ENCODE measurements at places on chromosomes 6 and 20.

DNA sequence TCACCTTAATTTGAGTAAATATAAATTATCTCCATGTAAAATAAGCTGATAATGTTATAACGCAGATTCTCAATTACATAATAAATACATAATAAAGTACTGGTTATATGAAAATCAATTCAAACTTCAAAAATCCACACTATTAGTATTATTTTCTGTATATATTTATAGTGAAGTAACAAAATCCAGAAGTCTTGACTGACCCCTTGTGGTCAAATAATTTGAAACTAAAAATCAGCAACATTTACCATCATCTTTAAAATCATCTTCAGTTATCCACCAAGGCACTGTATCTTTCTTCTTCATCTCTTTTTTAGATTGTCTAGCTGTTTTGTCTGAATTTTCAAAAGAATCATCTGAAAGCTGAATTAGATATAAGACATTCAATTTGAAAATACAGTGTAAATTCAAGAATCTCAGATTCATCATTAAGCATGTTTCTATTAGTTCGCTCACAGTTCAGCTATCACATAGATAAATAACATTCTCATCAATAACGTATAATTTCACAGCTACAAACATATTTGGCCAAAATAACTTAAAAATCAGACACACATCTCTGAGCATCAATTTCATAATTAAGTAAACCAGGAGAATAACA, 6.5 kb downstream of the CEP162 start:
- DNase-seq: no peak

- no peak for DNase-seq
Observed at GRCh38 chr20:50731930-50732690, 730 bp downstream of the PARD6B start.

- DNase-seq: no peak
Observed at GRCh38 chr6:9250852-9251251, 815.5 kb upstream of the SLC35B3 start.

GRCh38 chr6:10852361-10852960, 14.1 kb upstream of the MAK start:
- no peak for DNase-seq

DNA sequence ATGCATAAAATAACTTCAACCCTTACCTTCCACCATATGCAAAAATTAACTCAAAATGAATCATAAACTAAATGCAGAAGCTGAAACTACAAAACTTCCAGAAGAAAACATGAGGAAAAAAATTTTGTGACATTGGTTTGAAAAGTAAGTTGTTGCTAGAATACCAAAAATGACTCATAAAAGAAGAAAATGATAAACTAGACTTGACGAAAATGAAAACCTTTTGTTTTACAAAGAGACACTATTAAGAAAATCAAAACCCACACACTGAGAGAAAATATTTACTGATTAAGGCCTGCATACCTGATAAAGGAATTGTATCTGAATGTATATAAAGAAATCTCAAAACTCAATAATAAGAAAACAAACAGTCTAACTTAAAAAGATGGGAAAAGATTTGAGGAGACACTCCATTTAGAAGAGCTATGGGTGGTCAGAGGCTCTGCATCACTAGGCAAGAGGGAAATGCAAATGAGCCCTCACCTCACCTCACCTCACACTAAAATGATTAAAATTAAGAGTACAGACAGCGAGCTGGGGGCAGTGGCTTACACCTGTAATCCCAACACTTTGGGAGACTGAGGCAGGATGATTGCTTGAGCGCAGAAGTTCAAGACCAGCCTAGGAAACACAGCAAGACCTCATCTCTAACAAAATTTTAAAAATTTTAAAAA, 97.6 kb upstream of the CST7 start:
- DNase-seq: no peak

- DNase-seq: no peak
Observed at GRCh38 chr20:13412806-13413445, 191.9 kb downstream of the ISM1 start.

- no peak for DNase-seq
Observed at GRCh38 chr6:63816982-63817436, 181.4 kb downstream of the PHF3 start.

- DNase-seq: no peak
Observed at GRCh38 chr20:58401162-58401561, 12.1 kb downstream of the VAPB start.

- DNase-seq: no peak
Observed at GRCh38 chr20:38645351-38645750, 43.7 kb downstream of the ARHGAP40 start.

DNA sequence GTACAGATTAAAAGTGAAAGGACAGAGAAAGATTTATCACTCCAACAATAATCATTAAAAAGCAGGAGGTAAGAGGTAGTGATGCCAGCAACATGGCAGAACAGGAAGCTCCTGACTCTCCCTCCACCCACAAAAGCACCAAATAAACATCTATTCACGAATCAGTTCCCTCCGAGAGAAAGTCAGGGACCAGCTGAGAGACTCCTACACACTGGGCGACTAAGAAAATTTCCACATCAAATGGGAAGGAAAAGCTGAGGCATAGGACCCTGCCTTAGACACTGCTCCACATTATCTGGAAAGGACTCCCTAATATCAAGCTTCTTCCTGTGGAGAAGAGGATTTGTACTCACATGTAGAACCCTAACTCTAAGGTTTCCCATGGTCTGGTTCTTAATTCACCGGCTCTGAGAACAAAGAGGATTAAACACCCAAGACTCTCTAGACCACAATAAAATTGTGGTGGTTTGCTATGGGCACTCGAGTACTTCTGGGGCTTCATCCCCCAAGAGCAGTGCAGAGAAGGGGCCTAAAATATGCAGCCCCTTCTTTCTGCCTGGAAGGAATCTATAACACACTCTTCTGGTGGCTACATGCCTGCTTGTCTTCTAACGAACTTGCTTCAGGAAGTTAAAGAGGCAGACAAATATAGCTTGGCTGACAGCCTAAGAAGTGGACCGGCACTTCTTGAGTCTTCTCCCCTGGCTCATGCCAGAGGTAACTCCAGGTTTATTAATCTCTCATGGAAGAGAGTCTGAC, 29.4 kb upstream of the ASF1A start:
- DNase-seq: no peak

GRCh38 chr6:139587469-139587868, 213.0 kb upstream of the CITED2 start:
- DNase-seq: no peak

DNA sequence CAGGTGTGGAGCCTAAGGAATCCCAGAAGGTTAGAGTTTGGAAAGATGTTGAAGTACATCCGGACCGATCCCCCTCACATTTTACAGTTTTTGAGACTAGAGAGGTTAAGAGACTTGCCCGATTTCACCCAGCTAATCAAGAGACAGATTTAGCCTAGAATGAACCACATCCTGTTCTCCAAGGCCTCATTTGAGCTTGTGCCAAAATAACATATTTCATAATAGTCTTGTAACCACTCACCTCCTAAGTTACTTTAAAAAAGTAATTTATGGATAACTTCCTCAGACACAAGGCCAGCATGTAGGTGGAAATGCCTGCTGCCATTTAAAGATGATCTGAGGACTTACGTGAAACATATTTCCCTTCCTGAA, 39.8 kb upstream of the ARHGAP18 start:
- no peak for DNase-seq

- no peak for DNase-seq
Observed at GRCh38 chr20:57686931-57687652, 22.7 kb downstream of the PMEPA1 start.

DNA sequence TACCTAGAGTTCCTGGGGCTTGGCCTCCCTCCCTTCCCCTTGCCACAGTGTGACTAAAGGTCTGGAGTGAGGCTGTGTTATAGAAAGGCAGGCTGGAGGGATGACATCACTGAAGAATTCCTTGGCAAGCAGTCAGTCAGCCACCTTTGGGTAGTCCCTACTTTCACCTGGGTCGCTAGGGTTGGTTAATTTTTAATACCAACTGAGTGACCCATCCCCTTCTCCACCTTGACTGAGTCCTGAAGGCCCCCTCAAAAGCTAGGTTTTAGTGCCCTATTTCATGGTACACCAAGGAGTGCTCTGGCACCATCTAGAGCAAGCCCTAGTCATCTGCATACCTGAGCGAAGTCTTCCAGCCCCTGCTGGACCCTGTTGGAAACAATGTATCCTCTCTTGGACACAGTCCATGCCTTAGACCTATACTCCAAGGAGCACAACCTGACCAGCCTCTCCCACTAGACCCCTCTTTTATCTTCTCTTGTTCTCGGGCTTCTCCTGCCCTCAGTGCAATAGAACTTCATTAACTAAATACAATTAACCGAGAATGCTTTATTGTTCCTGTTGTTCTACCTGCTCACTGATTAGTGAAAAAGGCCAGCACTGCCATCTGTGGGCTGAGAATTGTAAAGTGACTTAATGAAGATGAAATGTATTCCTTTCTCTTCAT, 44.6 kb downstream of the RIN2 start:
- no peak for DNase-seq

GRCh38 chr6:134363323-134364039, 45.6 kb upstream of the SGK1 start:
- no peak for DNase-seq

GRCh38 chr6:92763274-92763584, 656.1 kb downstream of the EPHA7 start:
- DNase-seq: no peak

DNA sequence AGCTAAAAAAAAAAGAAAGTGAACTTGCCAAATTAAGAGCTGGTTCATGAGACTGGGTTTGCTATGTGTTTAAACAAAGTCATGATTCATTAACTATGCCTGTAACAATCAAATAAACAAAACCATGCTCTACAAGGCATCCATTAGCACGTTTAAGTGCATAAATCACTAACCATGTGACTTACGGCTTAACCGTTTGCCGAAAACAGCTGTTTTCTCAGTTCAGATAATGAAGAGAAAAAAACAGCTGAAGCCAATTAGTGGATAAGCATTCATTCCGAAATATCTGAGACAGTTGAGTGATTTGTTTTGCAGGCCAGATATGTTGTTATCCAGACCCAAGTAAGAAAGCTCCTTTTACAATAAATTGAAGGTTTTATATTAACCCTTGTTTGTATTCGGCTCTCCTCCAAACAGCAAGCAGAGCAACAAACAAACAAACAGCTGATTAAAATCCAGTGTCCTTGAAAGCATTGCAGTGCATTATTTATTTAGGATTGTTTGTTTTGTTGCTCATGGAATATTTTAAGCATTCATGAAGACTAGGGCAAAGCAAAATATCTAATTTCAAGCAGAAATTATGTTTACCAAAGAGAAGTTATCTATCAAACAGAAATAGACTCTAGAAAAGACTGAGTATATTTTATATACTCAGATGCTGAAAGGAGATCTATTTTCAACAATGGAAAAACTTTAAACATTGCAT, 343.5 kb downstream of the RFPL4B start:
- no peak for DNase-seq

DNA sequence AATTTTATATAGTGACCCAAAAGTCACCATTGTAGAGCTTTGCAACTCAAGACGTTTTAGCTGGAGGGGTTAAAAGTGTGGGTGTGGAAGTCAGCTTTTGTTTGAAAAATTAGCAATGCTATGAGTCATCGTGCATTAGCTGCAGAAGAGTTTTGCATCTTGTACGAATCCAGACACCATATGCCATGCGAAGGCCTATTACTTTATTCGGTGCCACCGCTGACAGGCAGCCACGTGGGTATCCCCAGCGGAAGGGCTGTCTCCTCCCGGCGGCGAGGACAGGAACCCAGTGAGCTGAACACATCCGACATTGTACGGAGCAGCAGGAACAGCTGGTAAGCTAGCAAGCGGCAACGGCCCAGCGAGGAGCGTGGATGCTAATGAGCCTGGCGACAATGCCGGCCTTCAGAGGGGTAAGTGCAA, 84.4 kb downstream of the INSM1 start:
- peak; percentile 55 for DNase-seq

- DNase-seq: no peak
Observed at GRCh38 chr20:59157961-59158541, 5.6 kb upstream of the ZNF831 start.

DNA sequence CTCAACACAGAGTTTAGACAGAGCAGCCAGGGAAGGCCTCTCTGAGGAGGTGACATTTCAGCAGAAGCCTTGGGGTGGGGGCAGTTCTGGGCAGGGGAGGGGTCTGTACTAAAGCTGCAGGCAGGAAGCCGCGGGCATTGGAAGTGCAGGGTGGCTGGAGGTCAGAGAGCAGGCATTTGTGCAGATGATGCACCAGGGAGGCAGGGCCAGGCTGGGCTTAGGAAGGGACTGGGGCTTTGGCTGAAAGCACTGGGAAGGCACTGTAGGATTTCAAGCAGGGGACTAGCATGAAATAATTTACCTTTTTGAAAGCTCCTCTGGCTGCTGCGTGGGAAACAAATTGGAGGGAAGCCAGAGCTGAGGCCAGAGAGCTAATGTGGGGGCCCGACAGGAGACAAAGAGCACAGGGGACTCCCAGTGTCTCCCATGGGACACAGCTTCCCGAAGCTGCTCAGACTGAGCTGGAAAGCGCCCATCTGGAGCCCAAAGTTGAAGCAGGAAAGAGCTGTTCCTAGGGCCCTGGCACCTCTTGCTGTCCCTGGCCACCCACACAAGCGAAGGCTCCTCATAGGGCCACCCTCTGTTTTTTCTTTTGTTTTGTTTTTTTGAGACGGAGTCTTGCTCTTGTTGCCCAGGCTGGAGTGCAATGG, 19.3 kb downstream of the ADA start:
- DNase-seq: no peak

DNA sequence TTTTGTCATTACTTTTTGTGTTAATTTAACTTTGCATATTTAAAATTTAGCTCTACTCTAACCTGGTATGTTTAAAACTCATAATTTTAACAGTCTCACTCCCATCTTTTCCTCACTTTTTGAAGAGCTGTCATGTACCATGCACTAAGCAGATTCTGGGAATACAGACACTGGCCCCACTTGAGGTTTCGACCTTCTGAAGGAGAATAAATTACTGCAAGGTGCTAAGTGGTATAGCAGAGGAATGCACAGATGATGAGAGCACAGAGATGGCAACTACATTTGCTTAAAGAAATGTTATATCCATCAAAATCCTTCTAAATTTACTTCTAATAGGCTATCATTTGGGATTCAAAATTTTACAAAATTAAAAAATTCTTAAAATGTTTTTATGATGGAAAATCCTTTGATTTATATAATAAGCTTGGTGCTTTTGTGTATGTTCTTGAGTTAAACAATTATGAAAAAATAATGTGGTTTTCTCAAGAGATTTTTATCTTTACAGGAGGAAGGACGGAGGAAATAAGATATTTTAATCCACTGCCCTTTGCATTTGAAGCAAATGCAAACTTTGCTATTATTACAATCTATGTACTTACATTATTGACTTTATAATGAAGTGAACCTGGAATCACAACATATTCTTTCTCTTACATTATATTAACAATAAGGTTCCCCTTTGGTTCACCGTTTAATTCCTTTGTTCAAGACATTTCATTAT, 79.3 kb downstream of the AHI1 start:
- no peak for DNase-seq

GRCh38 chr6:169166896-169167580, 86.6 kb downstream of the THBS2 start:
- no peak for DNase-seq

DNA sequence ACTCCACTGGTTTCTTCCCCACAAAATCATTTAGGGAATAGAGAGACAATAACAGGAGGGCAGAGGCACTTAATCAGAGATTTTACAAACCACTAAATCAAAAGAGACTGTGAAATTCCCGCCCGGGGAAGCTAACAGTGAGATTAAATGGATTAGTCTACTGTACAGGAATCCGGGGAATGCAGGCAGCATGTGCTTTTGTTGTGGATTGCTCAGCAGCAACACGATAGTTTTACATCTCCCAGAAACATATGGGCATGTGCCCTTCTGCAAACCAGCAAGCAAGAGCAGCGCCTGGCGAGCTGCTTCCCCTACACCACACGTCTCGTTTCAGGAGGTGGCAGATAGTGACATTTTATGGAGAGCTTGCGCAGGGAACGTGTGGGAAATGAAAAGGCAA, 382.3 kb downstream of the CD83 start:
- no peak for DNase-seq

GRCh38 chr6:158002951-158003853, 21.5 kb downstream of the SYNJ2 start:
- DNase-seq: no peak
